ENCODE measurements at places on chromosomes 11 and 22.

DNA sequence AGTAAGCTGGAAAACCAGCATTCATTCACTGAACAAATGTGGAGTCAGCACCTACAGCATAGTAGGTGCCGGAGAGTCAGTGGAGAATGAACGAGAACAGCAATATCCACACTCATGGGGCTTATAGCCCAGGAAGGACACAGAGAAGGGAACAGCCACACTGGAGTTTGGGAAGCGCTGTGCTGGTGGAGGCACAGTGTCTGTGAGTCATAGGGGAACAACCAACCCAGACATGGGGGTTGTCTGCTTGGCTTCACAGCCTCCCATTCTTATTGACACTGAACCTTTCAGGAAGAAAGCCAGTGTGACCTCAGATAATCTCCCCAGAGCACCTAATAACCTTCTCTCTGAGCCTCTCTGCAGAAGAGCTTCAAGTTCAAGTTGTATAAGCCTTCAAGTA, 56.6 kb upstream of the UBASH3B start:
- DNase-seq, result no peak

DNA sequence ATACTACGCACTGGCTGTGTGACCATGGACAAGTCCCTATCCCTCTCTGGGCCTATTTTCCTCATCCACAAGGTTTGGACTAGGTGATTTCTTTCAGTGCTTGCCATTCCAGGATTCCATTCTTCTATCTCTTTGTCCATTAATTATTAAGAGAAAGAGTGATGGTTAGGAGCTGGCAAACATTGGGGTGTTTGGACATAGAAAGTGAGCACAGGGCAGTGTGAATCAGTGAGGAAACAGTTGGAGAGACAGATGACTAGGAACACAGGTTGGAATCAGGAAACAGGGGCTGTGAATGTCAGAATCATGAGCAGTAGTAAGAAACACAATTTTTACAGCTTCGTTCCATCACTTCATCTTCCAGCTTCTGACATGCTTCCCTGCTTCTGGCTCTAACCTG, 211.8 kb downstream of the INSC start:
- no peak for DNase-seq

DNA sequence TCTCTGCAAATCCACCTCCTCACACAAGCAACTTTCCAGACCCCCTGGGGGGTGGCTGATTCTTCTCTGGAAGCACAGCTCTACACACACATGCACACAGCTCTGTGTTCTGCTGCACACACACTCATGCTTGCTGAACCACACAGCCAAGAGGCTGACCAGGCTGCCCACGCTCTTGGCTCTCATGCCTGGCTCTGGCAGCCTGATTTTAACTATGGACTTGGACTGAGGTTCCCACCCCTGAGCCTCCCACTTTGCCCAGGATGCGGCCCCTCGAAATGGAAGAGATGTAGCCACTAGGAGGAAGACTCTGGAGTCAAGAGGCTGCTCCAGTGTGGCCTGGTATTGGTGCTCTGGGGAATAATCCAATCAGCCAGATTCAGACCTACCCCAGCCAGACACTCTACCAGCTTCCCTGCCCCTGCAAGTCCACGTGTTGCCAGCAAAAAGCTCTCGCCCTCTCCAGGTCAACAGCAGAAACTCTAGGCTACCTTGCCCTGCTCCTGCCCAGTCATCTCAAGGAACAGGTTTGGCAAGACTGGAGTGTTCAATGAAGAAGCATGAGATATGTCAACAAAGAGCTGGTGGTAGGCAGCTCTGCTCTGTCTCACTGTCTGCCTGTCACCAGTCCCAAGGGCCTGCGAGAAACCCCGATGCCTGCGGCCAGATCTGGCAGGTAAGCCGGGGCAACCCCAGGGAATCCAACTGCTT, 8.8 kb upstream of the CASTOR1 start:
- DNase-seq, result no peak

DNA sequence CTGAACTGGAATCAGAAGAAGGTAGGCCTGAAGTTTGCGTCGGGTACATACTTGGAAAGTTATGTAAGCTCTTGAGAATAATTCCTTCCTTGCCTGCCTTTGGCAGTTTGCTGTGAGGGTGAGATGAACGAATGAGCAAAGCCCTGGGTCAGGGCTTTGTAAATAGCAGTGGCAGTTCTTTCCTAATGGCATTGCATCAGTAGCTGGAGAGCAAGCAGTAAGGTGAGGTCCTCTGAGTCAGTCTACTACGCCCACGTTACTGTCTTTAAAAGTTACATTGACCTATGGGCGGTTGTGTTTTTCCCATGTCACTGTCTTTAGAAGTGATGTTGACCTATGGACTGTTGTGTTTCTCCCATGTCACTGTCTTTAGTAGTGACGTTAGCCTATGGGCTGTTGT, 179.1 kb upstream of the E2F8 start:
- DNase-seq, result no peak

GRCh38 chr22:35541254-35541748, 670 bp downstream of the RASD2 start:
- no peak for DNase-seq

GRCh38 chr11:86702220-86702983, 30.0 kb upstream of the ME3 start:
- no peak for DNase-seq

DNA sequence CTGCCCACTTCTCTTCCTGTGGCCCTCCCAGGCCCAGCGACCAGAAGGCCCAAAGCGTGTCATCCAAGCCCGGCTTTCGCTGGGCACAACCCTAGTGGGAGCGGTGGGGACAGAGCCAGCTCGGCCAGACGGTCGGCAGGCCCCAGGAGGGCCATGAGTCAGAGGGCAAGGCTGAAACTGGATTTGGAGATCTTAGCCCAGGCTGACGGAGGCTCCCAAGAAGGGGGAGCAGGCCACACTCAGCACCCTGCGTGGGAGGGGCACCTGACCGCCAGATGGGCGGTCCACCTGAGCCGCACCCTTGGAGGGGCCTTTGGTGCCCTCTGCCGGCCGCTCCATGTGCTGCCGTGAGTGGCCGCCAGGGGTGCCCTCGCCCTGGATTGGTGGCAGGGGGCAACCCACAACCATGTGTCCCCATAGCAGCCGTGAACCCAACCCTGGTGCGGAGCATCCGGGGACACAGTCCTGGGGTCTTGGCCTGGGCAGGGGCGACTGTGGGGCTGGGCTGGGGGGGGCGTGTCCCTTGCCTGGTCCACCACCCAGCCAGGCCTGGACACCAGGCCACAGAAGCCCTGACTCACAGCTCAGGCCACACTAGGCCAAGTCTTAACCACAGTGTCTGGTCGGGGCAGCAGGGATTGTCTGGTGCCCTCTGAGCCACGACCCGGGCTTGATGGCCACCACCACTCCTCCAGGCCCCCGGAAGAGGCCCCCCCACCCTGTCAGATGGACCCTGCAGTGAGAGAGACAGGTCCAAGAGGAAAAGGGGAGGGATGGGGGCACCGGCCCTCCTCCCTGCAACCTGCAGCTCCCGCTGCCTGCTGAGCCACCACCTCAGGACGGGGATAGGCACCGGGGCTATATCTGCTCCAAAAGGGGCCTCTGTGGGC, 19.2 kb upstream of the TALDO1 start:
- DNase-seq, result peak; percentile 73

DNA sequence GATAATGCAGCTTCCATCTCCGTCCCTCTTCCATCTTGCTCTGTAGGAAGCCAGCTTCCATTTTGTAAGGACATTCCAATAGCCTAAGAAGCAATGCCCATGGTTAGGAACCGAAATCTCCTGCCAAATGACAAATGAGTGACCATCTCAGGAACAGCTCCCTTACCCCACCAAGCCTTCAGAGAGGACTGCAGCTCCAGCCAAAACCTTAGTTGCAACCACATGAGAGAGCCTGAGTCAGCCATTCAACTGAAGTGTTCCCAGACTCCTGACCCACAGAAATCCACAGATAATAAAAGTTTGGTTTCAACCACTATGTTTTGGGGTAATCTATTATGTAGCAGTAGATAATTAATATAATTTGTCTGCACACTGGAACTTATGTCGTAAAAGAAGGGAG, 51.7 kb upstream of the LDLRAD3 start:
- no peak for DNase-seq

- DNase-seq, result no peak
Measured at GRCh38 chr11:115144914-115145313, 359.3 kb downstream of the CADM1 start.

- no peak for DNase-seq
Measured at GRCh38 chr11:64759131-64759721, 548 bp downstream of the PYGM start.

DNA sequence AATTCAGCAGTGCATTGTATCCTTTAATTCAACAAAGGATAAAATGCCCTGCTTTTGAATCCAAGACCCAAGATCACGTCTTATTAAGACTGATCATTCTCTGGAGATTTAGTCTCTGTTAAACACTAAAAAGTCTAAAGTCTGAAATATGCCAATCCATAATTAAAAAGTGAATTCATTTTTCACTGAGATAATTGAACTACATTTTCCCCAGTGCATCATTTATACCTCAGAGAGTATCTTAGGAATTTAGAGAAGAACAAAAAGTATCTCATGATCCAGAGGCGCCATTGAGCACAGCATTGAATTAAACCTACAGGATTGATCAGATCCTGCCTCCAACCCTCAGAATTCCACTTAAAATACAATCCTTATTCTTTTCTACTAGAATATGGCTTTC, 5.4 kb downstream of the OR5AP2 start:
- no peak for DNase-seq

DNA sequence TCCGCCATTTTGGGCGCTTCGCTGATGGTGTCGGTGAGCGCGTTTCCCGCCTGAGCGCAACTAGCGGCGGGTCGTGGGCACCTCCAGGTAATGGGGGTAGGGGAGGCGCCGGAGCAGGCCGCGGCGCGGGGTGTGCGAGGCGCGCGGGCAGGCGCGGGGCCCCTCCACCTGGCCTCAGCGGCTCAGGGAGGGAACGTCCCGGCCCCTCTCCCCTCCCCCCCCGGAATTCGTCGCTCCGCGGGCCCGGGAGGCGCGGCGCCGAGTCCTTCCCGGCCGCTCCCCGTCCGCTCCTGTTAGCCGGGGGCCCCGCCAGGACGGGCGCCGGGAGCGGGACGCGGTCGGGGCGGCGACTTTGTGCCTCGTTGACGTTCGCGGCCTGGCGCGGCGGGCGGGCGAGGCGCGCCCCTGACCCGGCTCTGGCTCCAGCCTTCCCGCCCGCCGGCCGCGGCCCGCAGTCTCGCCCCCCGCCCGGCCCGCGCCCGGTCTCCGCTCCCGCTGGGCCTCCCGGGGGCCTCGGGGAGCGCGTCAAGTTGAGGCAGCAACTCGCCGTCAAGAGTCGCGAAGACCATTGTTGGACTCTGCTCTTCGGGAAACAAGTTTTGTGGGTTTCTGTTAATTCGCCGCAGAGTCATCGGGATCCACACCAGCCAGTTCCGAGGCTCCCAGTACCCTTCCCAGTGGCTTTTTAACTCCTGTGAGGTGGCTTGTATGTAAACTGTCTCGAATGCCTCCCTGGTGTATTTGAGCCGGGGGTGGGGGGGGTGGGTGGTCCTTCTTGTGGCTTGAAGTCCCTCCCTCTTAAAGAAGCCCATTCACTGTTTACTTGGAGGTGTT, at the start of gene PPP6R3:
PPP6R3 (plus strand) TSS at position 12 of the 834 bp plus-strand sequence. CDS start 76,913 bp downstream, outside the sequence.
- no peak for DNase-seq

GRCh38 chr11:134235399-134235798, 10.9 kb downstream of the VPS26B start:
- DNase-seq, result no peak

DNA sequence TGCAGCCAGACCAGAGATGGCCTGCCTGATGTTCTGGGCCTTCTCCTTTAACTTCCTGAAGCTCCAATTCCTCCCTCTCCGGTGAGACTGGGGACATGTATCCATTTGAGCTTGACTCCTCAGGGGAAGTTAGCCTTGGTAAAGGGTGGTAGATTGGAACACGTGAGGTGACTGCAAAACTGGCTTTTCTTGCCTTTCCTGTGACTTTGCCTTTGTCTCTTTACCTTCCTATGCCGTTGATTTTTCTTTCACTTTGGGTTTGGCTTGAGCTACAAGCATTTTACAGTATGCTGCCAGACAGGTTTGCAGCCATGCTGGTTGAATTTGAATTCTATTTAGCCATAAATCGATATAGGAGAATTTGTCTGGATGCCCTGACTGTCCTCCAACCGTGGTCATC, 16.8 kb upstream of the GLYATL1 start:
- DNase-seq, result no peak

- no peak for DNase-seq
Measured at GRCh38 chr11:12696911-12697581, 22.8 kb downstream of the TEAD1 start.

DNA sequence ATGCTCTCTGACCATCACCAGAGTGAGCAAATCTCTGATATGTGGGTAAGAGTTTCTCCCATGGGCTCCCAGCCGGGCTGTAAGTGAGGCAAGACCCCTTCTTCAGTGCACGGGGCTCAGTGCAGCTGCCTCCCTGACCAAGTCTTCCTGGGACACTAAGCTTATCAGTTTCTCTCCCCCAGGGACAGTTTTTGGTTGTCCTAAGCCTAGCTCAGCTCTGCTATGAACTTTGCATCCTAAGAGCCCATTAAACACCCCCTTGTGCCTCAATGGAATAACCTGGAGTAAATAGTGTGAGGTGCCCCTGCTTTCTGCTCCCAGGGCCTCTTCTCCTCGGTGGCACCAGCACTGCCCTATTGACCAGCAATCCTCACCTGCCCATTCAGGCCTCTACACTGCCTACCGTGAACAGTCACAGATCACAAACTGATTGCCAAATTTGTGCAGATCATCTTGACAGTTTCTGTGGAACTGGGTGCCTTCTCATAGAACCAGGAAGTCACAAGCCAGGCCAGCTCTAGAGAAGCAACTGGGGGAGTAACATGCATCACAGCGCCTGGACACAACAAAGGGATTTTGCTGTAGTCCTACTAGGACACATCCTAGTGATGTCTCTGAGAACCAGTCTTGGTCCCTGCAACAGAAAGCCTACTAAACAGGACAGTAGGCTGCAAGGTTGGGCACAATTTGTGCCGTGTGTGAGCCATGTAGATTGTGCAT, 19.5 kb upstream of the IGLL5 start:
- DNase-seq, result no peak

Measured in stimulated activated CD8-positive, alpha-beta memory T cell treated with anti-CD3 and anti-CD28 coated beads, Interleukin-2, amount 100 ng/mL, for 48 hours (primary cell).